ENCODE measurements at places on chromosomes 5 and 9.

GRCh38 chr5:172417983-172418630 lies 36.2 kb downstream of the SH3PXD2B start:
- H3K4me1 ChIP-seq, result no peaks in the 10 kb centered on the region
- H3K27me3 ChIP-seq, result peaks cover 2% of the 10 kb centered on the region
- no peak for DNase-seq
- no peak overlapping the region for H3K27ac ChIP-seq

- DNase-seq, result no peak
- no peak overlapping the region for H3K4me3 ChIP-seq
- H3K27ac ChIP-seq, result no peak overlapping the region
- peaks cover 3% of the 10 kb centered on the region for H3K4me1 ChIP-seq
- H3K27me3 ChIP-seq, result no peaks in the 10 kb centered on the region
These were observed 173.8 kb upstream of the OTULINL start for GRCh38 chr5:14407746-14408175.

DNA sequence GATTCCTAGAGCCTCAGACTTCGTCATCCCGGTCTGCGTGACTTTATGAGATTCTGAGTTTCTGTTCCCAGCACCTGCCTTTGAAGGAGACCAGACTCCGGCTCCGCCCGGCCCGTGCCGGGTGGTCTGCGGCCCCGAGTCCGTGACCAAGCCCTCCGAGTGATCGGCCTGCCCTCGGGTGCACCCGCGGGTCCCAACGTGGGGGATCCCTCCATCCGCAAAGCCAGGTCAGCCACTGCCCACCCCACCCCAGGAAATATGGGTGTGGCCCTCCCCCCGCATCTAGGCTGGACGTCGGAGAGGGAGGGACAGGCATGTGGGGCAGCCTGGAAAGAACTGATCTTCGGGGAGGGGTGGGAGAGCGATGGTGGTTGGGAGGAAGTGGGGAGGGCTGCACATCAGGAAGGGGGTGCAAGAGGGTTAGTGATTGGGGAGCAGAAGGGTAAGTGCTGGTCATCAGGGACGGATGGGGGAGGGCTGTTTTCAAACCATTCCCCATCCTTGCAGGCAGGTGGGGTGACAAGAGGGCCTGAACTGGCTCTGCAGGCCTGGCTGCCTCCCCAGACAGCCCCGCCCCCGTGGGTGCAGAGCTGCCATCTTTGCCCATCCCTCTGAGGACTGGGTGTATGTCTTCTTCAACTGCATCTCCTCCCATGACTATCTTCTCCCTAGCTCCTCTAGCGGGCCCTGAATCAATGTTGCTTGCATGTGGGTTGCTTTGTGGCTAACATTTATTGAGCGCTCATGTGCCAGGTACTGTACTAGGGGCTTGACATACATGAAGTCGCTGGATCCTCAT lies 747 bp downstream of the LRSAM1 start:
- H3K27me3 ChIP-seq, result no peaks in the 10 kb centered on the region
- DNase-seq, result no peak
- peak overlapping the region; percentile 94 for H3K27ac ChIP-seq
- H3K4me3 ChIP-seq, result peak overlapping the region; percentile 91
- peaks cover 46% of the 10 kb centered on the region for H3K4me1 ChIP-seq
- H3K36me3 ChIP-seq, result peaks cover 36% of the 10 kb centered on the region

GRCh38 chr5:125333416-125333815 lies 587.0 kb upstream of the ZNF608 start:
- H3K4me1 ChIP-seq, result peaks cover 4% of the 10 kb centered on the region
- no peaks in the 10 kb centered on the region for H3K27me3 ChIP-seq
- H3K36me3 ChIP-seq, result no peaks in the 10 kb centered on the region
- DNase-seq, result no peak

- H3K27me3 ChIP-seq, result peaks cover 5% of the 10 kb centered on the region
- H3K4me1 ChIP-seq, result no peaks in the 10 kb centered on the region
- H3K36me3 ChIP-seq, result no peaks in the 10 kb centered on the region
- no peak overlapping the region for H3K27ac ChIP-seq
- H3K4me3 ChIP-seq, result no peak overlapping the region
These were observed 128.0 kb upstream of the GABRP start for GRCh38 chr5:170655476-170655875.

- H3K4me3 ChIP-seq, result no peak overlapping the region
- no peaks in the 10 kb centered on the region for H3K36me3 ChIP-seq
- DNase-seq, result no peak
- no peak overlapping the region for H3K27ac ChIP-seq
- no peaks in the 10 kb centered on the region for H3K4me1 ChIP-seq
These were observed 166.7 kb downstream of the GAPVD1 start for GRCh38 chr9:125428060-125428901.

GRCh38 chr9:115141612-115142011 lies 23.7 kb upstream of the TNC start:
- no peak for DNase-seq
- no peaks in the 10 kb centered on the region for H3K36me3 ChIP-seq
- no peak overlapping the region for H3K27ac ChIP-seq
- no peaks in the 10 kb centered on the region for H3K4me1 ChIP-seq

- no peak overlapping the region for H3K27ac ChIP-seq
- H3K36me3 ChIP-seq, result no peaks in the 10 kb centered on the region
- H3K27me3 ChIP-seq, result peaks cover 49% of the 10 kb centered on the region
- no peaks in the 10 kb centered on the region for H3K4me1 ChIP-seq
- H3K4me3 ChIP-seq, result no peak overlapping the region
These were observed 161.1 kb downstream of the MAST4 start for GRCh38 chr5:66757219-66757833.

DNA sequence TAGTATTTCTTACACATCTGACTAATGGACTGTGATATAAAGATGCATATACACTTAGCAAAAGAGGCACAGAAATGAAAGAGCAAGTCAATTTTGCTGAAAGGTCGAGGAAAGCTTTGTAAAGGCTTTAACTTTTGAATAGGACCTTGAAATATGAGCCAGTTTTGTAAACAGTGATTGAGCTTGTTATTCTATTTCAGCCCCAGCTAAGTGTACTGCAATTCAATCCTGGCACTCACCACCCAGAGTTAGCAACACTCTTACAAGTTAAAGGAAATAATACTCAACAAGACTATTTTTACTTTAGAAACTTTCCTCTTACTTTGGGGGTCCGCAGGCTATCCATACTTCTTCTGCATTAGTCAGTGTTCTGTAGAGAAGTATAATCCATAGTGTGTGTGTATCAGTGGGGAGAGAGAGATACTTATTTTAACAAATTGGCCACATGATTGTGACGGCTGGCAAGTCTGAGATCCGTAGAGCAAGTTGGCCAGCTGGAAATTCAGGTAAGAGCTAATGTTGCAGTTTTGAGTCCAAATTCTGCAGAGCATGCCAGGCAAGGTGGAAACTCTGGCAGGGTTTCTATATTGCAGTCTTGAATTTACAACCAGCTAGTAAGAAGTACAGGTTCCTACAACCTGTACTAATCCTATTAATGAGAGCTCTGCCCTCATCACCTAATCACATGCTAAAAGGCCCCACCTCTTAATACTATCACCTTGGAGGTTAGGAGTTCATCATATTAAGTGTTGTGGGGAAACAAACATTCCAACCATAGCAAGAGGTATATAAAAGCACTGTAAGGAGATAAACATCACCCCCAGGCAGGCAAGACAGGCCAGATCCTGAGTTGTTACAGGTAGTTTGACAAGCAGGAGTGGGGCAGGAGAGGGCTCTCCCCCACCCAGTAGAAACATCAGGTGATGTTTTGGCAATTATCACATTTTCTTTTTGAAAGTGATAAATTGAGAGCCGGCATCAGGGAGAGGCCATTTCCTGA lies 33.6 kb downstream of the IL7R start:
- H3K4me3 ChIP-seq, result no peak overlapping the region
- H3K4me1 ChIP-seq, result no peaks in the 10 kb centered on the region
- DNase-seq, result no peak
- H3K27ac ChIP-seq, result no peak overlapping the region
- H3K27me3 ChIP-seq, result no peaks in the 10 kb centered on the region
- no peaks in the 10 kb centered on the region for H3K36me3 ChIP-seq

- no peak overlapping the region for H3K4me3 ChIP-seq
- H3K27me3 ChIP-seq, result peaks cover 19% of the 10 kb centered on the region
- no peak overlapping the region for H3K27ac ChIP-seq
- DNase-seq, result no peak
These were observed 142.3 kb downstream of the GRIA1 start for GRCh38 chr5:153632748-153633290.

GRCh38 chr5:17831279-17831678 lies 197.0 kb downstream of the TAF11L14 start:
- H3K4me1 ChIP-seq, result no peaks in the 10 kb centered on the region
- no peak overlapping the region for H3K4me3 ChIP-seq
- no peaks in the 10 kb centered on the region for H3K27me3 ChIP-seq

DNA sequence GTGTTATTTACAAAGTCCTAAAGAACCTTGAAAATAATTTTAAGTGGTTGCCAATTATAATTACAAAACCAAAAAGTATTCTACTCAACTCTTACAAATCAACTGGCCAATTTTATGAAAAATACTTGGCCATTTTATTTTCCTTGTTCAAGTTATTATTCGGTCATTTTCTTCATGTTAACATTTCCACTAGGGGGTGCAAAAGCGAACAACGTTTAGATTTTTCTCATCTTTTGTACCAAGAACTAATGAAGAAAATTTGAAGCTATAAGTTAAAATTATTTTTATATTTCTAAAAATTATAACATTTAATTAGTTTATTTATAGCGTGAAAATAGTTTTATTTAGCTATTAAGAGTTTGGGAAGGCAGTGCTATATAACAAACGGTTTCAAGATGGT lies 1453.3 kb downstream of the MAT2B start:
- no peak overlapping the region for H3K27ac ChIP-seq
- H3K36me3 ChIP-seq, result no peaks in the 10 kb centered on the region
- H3K4me1 ChIP-seq, result no peaks in the 10 kb centered on the region
- no peak for DNase-seq
- H3K27me3 ChIP-seq, result no peaks in the 10 kb centered on the region

DNA sequence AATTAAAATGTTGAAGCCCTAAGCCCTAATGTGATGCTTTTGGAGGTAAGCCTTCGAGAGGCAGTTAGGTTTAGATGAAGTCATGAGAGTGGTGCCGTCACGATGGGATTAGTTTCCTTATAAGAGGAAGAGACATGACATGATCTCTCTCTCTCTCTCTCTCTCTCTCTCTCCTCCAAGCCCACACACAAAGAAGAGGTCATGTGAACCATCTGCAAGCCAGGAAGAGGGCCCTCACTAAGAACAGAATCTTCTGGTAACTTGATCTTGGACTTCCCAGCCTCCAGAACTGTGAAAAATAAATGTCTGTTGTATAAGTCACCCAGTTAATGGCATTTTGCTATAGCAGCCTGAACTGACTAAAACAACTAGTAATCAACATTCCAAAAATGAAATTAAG lies 175.5 kb downstream of the GNA14 start:
- H3K4me1 ChIP-seq, result peaks cover 25% of the 10 kb centered on the region
- H3K36me3 ChIP-seq, result peaks cover 5% of the 10 kb centered on the region
- DNase-seq, result no peak
- peaks cover 6% of the 10 kb centered on the region for H3K27me3 ChIP-seq
- no peak overlapping the region for H3K4me3 ChIP-seq
- H3K27ac ChIP-seq, result no peak overlapping the region

- peaks cover 11% of the 10 kb centered on the region for H3K36me3 ChIP-seq
- no peaks in the 10 kb centered on the region for H3K27me3 ChIP-seq
- H3K4me1 ChIP-seq, result peaks cover 20% of the 10 kb centered on the region
- no peak for DNase-seq
- H3K27ac ChIP-seq, result peak overlapping the region; percentile 61
These were observed 44.1 kb upstream of the CDKN2B start for GRCh38 chr9:22053178-22053577.

DNA sequence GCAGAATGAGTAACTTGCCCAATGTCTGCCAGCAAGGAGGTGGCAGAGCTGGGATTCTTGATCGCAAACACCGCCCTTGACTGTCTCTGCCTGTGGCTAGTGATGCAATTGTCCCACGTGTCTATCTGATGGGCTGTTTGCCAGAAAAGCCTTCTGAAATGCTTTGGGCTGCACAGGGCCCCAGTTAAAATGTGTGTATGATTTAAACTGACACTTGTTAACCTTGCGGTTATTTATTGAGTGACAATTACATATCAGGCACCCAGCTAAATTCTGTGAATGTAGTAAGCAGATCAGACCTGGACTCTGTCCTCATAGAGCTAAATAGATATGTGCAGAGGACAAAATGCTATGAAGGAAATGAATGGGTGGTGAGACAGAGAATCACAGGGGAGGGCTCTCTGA lies 11.6 kb upstream of the IL12B start:
- peak overlapping the region; percentile 77 for H3K4me3 ChIP-seq
- DNase-seq, result peak; percentile 80
- H3K36me3 ChIP-seq, result peaks cover 6% of the 10 kb centered on the region

DNA sequence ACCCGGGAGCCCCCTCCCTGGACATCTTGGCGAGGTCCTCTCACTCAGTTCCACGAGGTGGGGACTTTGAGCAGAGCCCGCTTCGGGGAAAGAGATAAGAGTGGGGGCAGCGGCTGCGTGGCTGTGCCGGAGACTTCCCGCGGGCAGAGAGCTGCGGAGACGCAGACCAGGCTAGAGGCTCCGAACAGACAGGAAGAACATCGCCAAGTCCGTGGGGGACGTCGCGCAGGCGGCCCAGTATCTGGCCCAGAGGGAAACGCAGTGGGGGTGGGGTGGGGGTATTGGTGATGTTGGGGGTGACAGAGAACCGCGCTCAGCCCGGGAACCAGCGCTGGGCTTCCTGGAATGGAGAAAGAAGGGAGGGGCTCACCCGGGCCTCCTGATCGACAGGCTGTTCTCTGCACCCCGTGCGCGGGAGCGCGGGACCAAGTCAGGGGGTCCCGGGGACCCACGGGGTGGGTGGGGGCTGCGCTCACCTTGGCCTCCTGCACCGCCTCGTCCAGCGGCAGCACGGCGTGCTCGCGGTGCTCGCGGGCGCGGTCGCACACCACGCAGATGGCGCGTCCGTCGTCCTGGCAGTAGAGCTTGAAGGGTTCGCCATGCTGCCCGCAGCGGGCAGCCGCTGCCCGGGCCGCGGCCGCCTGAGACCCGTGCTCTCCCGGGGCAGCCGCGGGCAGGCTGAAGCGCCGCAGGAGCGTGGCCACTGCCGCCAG lies 727 bp downstream of the TRIM7 start:
- peaks cover 36% of the 10 kb centered on the region for H3K4me1 ChIP-seq
- peaks cover 30% of the 10 kb centered on the region for H3K27me3 ChIP-seq
- DNase-seq, result no peak
- peaks cover 16% of the 10 kb centered on the region for H3K36me3 ChIP-seq
- no peak overlapping the region for H3K27ac ChIP-seq
